ENCODE measurements at places on chromosomes 2 and 18.

DNA sequence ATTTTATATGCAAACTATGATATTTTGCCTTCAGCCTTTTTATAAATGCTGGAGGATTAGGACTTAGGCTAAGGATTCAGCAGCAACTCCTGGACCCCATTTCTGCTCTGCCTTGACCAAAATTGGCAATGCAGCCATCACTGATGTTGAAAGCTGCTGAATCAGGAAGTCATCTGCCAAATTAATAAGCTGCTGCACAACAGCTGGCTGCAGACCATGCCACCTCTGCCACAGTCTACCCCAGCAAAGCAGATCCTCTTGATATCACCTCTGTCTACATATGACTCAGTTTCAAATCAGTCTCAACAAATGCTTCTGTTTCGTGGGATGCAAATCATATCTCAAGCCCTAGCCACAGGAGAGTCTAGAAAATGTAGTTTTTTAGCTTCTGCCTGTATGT lies 7.1 kb upstream of the SOS1 start:
- no peak for DNase-seq

DNA sequence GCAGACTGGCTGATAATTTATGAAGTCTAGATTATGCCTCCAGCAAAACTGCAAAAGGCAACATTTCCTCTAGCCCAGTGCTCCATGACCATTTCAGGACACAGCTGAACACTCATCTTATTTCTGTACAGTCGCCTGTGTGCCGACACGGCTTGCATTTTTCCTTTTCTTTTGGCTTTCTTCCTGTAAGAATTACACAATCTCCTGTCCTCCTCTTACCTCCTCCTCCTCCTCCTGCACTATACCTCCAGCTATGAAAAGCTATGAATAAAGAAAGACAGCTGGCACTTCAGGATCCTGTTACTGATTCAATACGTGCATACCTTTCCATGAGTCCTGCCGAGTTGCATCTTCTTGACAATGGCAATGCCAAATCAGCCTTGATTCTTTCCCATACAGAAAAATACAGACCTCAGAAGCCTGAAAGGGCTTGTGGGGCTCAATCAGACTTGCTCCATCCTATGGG lies 32.2 kb upstream of the TRIB2 start:
- no peak for DNase-seq

GRCh38 chr2:119245076-119245840 lies 21.6 kb downstream of the STEAP3 start:
- DNase-seq = no peak

GRCh38 chr18:48084041-48084757 lies 153.7 kb upstream of the SMAD2 start:
- DNase-seq = no peak

DNA sequence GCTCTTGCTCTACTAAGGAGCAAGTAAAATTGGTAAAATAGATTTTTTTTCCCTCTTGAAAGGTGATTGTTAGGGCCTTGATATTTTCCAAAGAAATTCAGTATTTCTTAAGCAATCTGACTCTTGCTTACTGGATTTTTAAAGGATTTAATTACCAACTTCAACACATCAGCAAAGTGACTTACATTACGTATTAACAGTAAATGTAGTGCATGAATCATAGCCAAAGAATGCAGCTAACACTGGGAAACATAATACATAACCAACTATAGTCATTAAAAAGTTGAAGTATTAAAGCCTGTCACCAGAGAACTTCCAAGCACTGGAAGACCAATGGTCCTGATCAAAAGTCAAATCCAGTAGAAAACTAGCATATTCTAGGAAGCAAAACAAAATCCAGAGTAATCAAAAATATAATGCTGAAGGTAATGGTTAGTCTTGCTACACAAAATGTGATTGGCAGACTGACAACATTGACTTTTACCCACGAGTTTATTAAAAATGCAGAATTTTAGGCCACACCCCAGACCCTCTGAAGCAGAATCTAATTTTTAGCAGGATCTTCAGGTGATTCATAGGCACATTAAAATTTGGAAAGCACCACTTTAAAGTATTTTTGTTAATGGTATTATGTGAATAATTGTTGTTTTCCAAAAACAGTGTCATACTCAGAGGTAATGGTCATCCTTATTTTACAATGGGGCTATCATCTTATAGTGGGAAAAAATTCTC lies 31.8 kb upstream of the CAVIN2 start:
- no peak for DNase-seq

- no peak for DNase-seq
These were observed 788 bp downstream of the USP14 start for GRCh38 chr18:159037-159652.

GRCh38 chr2:85247610-85248009 lies 80.2 kb downstream of the TGOLN2 start:
- no peak for DNase-seq

- no peak for DNase-seq
These were observed 76.1 kb upstream of the CAVIN2 start for GRCh38 chr2:191922736-191923651.

DNA sequence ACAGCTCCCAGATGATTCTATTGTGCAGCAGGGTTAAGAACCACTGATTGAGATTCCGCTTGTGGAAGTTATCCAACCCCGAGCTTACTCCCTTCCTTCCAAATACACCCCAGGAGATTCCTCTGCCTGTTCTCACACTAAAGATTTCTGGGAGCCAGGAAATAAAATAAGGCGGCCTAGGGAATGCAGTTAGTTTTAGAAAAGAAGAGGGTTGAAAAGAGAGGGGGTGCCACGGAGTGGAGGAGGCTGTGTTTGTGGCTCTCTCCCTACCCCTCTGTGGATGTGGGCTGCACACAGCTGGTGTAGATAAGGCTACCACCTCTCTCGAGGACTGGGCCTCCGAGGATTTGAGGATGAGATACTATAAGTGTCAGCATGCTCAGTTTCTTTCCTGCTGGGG lies 25.1 kb upstream of the SP3 start:
- DNase-seq = no peak

- DNase-seq = no peak
These were observed 35.1 kb downstream of the NLRC4 start for GRCh38 chr2:32229635-32230034.

- DNase-seq = no peak
These were observed 14.7 kb upstream of the MAPRE2 start for GRCh38 chr18:35026407-35027061.
